ENCODE measurements at places on chromosomes 12 and 14.

- H3K4me3 ChIP-seq = no peak overlapping the region
- no peaks in the 10 kb centered on the region for H3K27me3 ChIP-seq
- H3K27ac ChIP-seq = no peak overlapping the region
- no peak for DNase-seq
- H3K4me1 ChIP-seq = no peaks in the 10 kb centered on the region
Observed at GRCh38 chr12:57983146-57983857, 41.9 kb downstream of the ATP23 start.

DNA sequence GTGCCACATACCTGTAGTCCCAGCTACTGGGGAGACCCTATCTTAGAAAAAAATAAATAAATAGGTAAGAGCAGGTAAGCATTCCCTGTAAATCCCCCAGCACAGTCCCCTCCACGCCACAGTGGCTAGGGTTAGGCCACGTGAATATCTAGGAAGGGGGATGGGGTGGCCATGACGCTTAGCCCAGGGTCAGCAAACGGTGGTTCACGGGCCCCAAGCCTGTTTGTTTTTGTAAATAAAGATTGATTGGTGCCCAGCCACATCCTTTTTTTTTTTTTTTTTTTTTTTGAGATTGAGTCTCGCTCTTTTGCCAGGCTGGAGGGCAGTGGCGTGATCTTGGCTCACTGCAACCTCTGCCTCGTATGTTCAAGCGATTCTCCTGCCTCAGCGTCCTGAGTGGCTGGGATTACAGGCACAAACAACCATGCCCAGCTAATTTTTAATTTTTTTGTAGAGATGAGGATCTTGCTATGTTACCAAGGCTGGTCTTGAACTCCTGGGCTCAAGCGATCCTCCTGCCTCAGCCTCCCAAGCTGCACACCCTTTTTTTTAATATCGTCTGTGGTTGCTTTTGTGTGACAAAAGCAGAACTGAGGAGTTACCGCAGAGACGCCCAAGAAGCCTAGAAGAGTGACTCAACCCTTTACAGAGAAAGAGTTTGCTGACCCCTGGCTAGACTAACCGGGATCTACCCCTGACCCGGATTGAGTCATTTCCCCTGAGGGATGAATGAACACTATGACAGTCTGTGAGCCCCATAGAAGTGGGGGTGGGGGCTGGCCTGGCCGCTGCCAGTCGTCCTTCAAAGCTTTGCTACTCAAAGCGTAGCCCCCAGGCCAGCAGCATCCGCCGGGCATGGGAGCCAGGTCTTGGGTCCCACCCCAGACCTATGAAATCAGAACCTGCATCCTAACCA is 113.7 kb upstream of the NCOR2 start:
- no peaks in the 10 kb centered on the region for H3K36me3 ChIP-seq
- no peak overlapping the region for H3K4me3 ChIP-seq
- H3K27me3 ChIP-seq = no peaks in the 10 kb centered on the region
- no peaks in the 10 kb centered on the region for H3K4me1 ChIP-seq
- H3K27ac ChIP-seq = no peak overlapping the region

- no peaks in the 10 kb centered on the region for H3K27me3 ChIP-seq
- no peaks in the 10 kb centered on the region for H3K4me1 ChIP-seq
- H3K36me3 ChIP-seq = no peaks in the 10 kb centered on the region
- no peak overlapping the region for H3K4me3 ChIP-seq
Observed at GRCh38 chr12:75471902-75472890, 8.4 kb upstream of the GLIPR1 start.

DNA sequence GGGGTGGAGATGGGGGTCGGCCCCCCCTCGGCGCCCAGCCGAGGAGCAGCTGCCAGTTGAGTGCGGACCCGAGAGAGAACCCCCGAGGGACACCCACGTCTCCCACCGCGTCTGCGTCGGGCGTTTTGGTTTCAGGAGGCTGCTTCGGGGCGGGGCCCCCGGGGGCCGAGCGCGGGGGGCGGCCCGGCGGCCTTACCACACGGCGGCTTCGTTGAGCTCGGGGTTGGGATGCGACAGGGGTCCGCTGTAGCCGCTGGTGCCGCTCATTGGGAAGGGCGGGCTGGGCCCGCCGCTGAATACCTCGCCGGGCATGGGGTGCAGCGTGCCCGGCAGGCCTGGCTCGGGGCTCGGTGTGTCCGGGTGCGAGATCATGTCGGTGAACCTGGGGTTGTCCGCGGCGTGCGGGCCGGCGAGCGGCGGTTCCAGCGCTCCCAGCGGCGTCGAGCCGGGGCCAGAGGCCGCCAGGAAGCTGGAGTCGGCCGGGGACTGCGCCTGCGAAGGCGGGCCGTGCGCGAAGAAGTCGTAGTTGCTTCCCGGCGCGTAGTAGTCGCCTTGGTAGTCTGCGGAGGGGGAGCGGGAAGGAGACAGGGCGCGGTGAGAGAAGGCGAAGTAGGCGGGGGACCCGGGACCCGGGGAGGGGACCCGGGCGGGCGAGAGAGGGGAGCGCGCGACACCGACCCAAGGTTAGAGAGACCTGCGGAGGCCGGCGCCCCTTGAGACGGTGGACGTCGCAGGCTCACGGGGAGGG is 8.5 kb downstream of the LHX5 start:
- peaks cover 59% of the 10 kb centered on the region for H3K27me3 ChIP-seq
- H3K4me1 ChIP-seq = peaks cover 41% of the 10 kb centered on the region
- peak overlapping the region; percentile 22 for H3K4me3 ChIP-seq
- peaks cover 11% of the 10 kb centered on the region for H3K36me3 ChIP-seq

DNA sequence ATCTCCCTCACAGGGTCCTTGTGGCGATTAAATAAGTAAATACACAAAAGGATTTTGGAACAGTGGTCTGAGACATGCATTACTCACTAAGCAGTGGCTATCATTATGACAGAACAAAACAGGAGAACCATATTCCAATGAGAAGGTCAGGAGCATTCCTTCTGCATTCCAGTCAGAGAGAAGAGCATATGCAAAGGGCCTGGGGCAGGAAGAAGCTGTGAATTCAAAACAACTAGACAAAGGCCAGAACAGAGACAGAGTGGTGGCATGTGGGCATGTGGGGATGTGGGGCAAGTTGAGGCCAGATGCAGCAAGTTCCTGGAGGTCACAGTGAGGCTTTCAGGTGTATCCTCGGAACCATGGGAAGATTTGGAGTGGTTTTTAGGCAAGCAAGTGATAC is 70.1 kb upstream of the VRK1 start:
- H3K27ac ChIP-seq = no peak overlapping the region
- H3K4me3 ChIP-seq = no peak overlapping the region
- H3K27me3 ChIP-seq = no peaks in the 10 kb centered on the region
- no peak for DNase-seq

DNA sequence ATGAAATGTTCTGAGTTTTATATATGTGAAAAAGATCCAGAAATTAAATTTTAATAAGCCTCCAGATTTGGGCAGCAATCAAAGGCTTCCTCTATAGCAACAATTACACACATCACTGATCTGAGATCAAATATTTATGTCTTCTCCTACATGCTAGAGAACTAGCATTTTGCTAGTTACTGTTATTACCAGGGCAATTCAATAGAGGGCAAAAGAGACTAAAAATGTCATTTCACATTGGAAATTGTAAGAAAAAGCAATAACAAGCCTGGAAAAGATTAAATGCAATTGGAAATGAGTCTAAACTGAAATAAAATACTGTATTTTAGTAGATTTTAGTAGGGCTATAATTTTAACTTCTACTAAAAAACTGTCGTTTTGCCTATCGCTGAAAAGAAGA is 32.6 kb upstream of the ANO6 start:
- DNase-seq = no peak
- no peak overlapping the region for H3K27ac ChIP-seq
- no peak overlapping the region for H3K4me3 ChIP-seq
- H3K4me1 ChIP-seq = no peaks in the 10 kb centered on the region

GRCh38 chr14:96626916-96627315 is 124.7 kb downstream of the PAPOLA start:
- no peaks in the 10 kb centered on the region for H3K4me1 ChIP-seq
- no peak overlapping the region for H3K4me3 ChIP-seq
- no peaks in the 10 kb centered on the region for H3K27me3 ChIP-seq
- H3K36me3 ChIP-seq = no peaks in the 10 kb centered on the region

- no peak overlapping the region for H3K4me3 ChIP-seq
- H3K4me1 ChIP-seq = no peaks in the 10 kb centered on the region
- H3K36me3 ChIP-seq = peaks cover 4% of the 10 kb centered on the region
- H3K27ac ChIP-seq = no peak overlapping the region
- no peak for DNase-seq
Observed at GRCh38 chr14:23054000-23054811, 3.1 kb downstream of the CDH24 start.

DNA sequence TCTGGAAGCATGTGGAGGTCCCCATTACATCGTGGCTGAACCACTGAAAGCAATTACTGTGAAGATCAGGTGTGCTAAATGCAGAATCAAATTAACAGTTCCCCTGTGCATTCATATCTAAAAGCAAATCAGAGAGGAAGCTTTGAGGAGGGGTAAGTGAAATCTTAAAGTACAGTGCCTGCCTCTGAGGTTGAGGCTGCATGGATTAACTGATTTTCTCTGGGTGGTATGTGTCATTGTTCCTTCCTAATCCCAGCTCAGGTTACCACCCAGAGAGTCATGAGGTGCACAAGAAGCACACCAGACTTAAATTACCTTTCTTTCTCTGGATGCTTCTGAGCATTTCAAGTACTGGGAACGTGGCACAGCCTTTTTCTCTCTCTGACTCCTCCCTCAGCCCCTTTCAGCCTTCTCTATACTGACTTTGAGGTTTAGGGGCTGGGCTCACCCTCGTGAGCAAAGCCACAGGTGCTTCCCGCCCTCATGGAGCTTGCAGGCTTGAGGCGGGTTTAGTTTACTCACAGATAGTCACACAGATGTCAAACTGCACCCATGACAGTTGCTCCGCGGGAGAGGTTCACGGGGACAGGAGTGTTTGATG is 237.6 kb upstream of the CRY1 start:
- no peaks in the 10 kb centered on the region for H3K36me3 ChIP-seq
- no peak overlapping the region for H3K27ac ChIP-seq
- no peak for DNase-seq

GRCh38 chr12:50934371-50934851 is 17.9 kb upstream of the HIGD1C start:
- no peak for DNase-seq
- no peaks in the 10 kb centered on the region for H3K36me3 ChIP-seq
- no peaks in the 10 kb centered on the region for H3K27me3 ChIP-seq
- H3K4me1 ChIP-seq = no peaks in the 10 kb centered on the region

- no peaks in the 10 kb centered on the region for H3K36me3 ChIP-seq
- no peak for DNase-seq
- no peak overlapping the region for H3K4me3 ChIP-seq
- no peaks in the 10 kb centered on the region for H3K27me3 ChIP-seq
- H3K27ac ChIP-seq = no peak overlapping the region
Observed at GRCh38 chr12:1827826-1828805, 7.8 kb downstream of the LRTM2 start.

Measured in H1 (cell line).